Articular chondrocyte of knee joint (primary cell): ENCODE measurements at places on chromosomes 11 and 22. TPM values are rescaled to one million over a fixed set of nuclear protein-coding genes. Genes with fewer than 3 reads are reported as not detected.

MS4A12 gene
- not detected in 2 replicates for total RNA-seq

CTTN gene
- total RNA-seq: 352 and 402 TPM in 2 replicates

SLC25A18 gene
- total RNA-seq: 0.11 TPM in 1 of 2 replicates, not detected in the other

NXPE4 gene
- not detected in 2 replicates for total RNA-seq

GAS2L1 gene
- total RNA-seq: 8.0 and 9.2 TPM in 2 replicates

IL17REL gene
- not detected in 2 replicates for total RNA-seq

TEX54 gene
- total RNA-seq: not detected in 2 replicates

SPTBN2 gene
- 0.43 and 0.91 TPM in 2 replicates for total RNA-seq

OTOG gene
- not detected in 2 replicates for total RNA-seq

MPPED2 gene
- total RNA-seq: 3.4 and 5.4 TPM in 2 replicates

NFAM1 gene
- under 0.01 and 0.11 TPM in 2 replicates for total RNA-seq

MYRF gene
- total RNA-seq: under 0.01 and 0.22 TPM in 2 replicates

RAB38 gene
- 0.13 and 0.32 TPM in 2 replicates for total RNA-seq

CNTF gene
- 1.5 and 3.7 TPM in 2 replicates for total RNA-seq

APOBEC3H gene
- not detected in 2 replicates for total RNA-seq

KCNC1 gene
- total RNA-seq: not detected in 2 replicates

NCR3LG1 gene
- total RNA-seq: 6.4 and 14.4 TPM in 2 replicates

PDE2A gene
- total RNA-seq: 0.13 and 0.22 TPM in 2 replicates

OR4A16 gene
- total RNA-seq: not detected in 2 replicates

SYCE3 gene
- total RNA-seq: not detected in 2 replicates

TTC36 gene
- total RNA-seq: 0.43 TPM in 1 of 2 replicates, not detected in the other

NRIP3 gene
- 10.2 and 11.1 TPM in 2 replicates for total RNA-seq

CCND1 gene
- total RNA-seq: 121 and 227 TPM in 2 replicates

GLYAT gene
- not detected in 2 replicates for total RNA-seq

NAP1L4 gene
- 91.5 and 101 TPM in 2 replicates for total RNA-seq

MN1 gene
- 13.9 and 14.7 TPM in 2 replicates for total RNA-seq

GRAP2 gene
- not detected in 2 replicates for total RNA-seq

NFRKB gene
- total RNA-seq: 18.5 and 21.3 TPM in 2 replicates

OR8A1 gene
- under 0.01 TPM in 1 of 2 replicates, not detected in the other for total RNA-seq

CSNK2A3 gene
- total RNA-seq: 2.7 and 5.1 TPM in 2 replicates

KRTAP5-2 gene
- total RNA-seq: not detected in 2 replicates

APOL1 gene
- total RNA-seq: 29.0 and 33.4 TPM in 2 replicates

RAD9A gene
- 5.5 and 6.4 TPM in 2 replicates for total RNA-seq

ARHGEF17 gene
- total RNA-seq: 28.9 and 39.6 TPM in 2 replicates

CARD18 gene
- total RNA-seq: not detected in 2 replicates

P2RY2 gene
- total RNA-seq: 2.1 and 2.5 TPM in 2 replicates

SCUBE2 gene
- total RNA-seq: 2.1 and 4.8 TPM in 2 replicates

ARHGAP8 gene
- 0.43 and 2.0 TPM in 2 replicates for total RNA-seq

FADS2 gene
- 53.8 and 70.4 TPM in 2 replicates for total RNA-seq

NRGN gene
- 0.39 and 0.65 TPM in 2 replicates for total RNA-seq

MGAT3 gene
- 0.11 and 0.13 TPM in 2 replicates for total RNA-seq

OR52I2 gene
- total RNA-seq: not detected in 2 replicates

LINC01488 gene
- not detected in 2 replicates for total RNA-seq

TCN1 gene
- not detected in 2 replicates for total RNA-seq
